ENCODE measurements at places on chromosomes 12 and 14.

GRCh38 chr12:51883295-51883694 lies 4.6 kb upstream of the ANKRD33 start:
- no peak overlapping the region for H3K27ac ChIP-seq
- H3K36me3 ChIP-seq = no peaks in the 10 kb centered on the region
- DNase-seq = no peak
- H3K27me3 ChIP-seq = no peaks in the 10 kb centered on the region

DNA sequence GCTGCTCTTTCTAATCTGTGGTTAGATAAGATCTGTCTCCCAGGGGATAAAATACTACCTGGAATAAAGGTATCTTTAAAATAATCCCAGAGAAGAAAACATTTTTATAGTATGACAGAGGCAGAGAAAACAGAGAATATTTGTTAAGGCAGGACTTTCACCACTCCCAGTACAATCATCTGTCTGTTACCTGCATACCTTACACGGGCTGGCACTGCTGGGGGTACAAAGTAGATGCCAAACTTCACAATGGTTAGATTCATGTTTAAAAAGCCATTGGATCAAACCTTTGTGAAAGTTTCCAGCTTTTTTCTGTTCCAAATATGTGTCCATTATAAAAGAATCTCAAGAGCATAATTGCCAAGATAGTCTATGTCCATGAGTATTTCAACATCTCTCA lies 273.6 kb upstream of the BTG1 start:
- H3K4me3 ChIP-seq = no peak overlapping the region
- DNase-seq = no peak
- no peak overlapping the region for H3K27ac ChIP-seq
- H3K36me3 ChIP-seq = no peaks in the 10 kb centered on the region
- no peaks in the 10 kb centered on the region for H3K27me3 ChIP-seq
- H3K4me1 ChIP-seq = no peaks in the 10 kb centered on the region

DNA sequence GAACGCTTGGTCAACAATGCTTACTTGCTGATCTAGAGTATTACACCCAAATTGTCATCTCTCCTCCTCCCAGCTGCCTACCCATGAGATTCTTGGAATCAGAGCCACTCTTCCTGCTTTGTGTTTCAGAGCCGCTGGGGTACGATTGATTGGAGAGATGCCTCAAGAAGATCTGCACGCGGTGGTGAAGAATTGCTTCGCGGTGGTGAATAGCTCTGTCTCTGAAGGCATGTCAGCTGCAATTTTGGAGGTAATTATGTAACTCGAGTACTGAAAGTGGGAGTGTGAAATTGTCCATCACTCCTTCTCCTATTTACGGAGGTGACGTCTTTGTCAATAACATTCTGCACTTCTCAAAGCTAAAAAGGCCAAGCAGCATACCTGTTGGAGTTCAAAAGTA lies 93.9 kb downstream of the GLT1D1 start:
- H3K4me1 ChIP-seq = no peaks in the 10 kb centered on the region
- DNase-seq = no peak
- no peak overlapping the region for H3K4me3 ChIP-seq
- H3K27me3 ChIP-seq = no peaks in the 10 kb centered on the region
- no peaks in the 10 kb centered on the region for H3K36me3 ChIP-seq
- H3K27ac ChIP-seq = no peak overlapping the region

DNA sequence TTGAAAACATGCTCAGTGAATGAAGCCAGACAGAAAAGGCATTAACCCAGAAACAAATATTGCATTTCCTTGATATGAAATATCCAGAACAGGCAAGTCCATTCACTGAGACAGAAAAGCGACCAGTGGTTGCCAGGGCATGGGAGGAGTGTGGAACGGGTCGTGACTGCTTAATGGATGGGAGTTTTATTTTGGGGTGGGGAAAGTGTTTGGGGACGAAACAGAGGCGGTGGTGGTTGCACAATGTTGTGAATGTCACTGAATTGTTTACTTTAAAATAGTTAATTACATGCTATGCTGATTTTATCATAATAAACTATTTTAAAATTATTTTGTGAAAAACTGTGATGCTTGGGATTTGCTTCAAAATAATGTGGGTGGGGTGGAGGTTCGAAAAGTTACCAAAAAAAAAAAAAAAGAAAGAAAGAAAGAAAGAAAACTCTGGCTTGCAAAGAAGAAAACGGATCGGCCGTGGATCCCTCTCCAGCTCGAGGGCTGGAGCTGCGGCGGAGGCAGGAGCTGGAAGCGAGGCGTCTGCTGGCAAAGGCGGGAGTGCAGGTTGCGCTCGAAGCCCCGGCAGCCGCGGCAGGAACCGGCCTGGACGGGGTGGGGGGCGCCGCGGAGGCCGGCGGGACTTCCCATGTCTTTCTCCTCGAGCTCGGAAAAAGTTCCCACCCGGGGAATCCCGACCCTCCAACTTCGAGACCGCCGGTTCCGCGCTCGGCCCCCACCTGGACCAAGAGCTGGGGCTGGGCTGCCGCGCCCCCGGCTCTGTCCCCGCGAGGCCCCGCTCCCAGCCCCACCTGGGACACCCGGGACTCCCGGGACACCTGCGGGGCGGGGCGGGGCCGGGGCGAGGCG lies 524 bp upstream of the P2RX2 start:
- no peak overlapping the region for H3K4me3 ChIP-seq
- H3K27me3 ChIP-seq = no peaks in the 10 kb centered on the region

- no peaks in the 10 kb centered on the region for H3K36me3 ChIP-seq
- H3K27ac ChIP-seq = no peak overlapping the region
- H3K4me1 ChIP-seq = no peaks in the 10 kb centered on the region
- no peak for DNase-seq
- no peak overlapping the region for H3K4me3 ChIP-seq
- H3K27me3 ChIP-seq = no peaks in the 10 kb centered on the region
Measured at GRCh38 chr12:114696443-114697242, 12.7 kb upstream of the TBX3 start.

- no peak for DNase-seq
- no peak overlapping the region for H3K27ac ChIP-seq
- H3K4me3 ChIP-seq = no peak overlapping the region
- no peaks in the 10 kb centered on the region for H3K27me3 ChIP-seq
- H3K4me1 ChIP-seq = no peaks in the 10 kb centered on the region
Measured at GRCh38 chr12:39586816-39587215, 32.8 kb downstream of the ABCD2 start.

- no peaks in the 10 kb centered on the region for H3K27me3 ChIP-seq
- H3K36me3 ChIP-seq = no peaks in the 10 kb centered on the region
- no peak overlapping the region for H3K4me3 ChIP-seq
- no peak for DNase-seq
- no peak overlapping the region for H3K27ac ChIP-seq
- peaks cover 16% of the 10 kb centered on the region for H3K4me1 ChIP-seq
Measured at GRCh38 chr14:37865719-37866549, 270.5 kb downstream of the TTC6 start.

DNA sequence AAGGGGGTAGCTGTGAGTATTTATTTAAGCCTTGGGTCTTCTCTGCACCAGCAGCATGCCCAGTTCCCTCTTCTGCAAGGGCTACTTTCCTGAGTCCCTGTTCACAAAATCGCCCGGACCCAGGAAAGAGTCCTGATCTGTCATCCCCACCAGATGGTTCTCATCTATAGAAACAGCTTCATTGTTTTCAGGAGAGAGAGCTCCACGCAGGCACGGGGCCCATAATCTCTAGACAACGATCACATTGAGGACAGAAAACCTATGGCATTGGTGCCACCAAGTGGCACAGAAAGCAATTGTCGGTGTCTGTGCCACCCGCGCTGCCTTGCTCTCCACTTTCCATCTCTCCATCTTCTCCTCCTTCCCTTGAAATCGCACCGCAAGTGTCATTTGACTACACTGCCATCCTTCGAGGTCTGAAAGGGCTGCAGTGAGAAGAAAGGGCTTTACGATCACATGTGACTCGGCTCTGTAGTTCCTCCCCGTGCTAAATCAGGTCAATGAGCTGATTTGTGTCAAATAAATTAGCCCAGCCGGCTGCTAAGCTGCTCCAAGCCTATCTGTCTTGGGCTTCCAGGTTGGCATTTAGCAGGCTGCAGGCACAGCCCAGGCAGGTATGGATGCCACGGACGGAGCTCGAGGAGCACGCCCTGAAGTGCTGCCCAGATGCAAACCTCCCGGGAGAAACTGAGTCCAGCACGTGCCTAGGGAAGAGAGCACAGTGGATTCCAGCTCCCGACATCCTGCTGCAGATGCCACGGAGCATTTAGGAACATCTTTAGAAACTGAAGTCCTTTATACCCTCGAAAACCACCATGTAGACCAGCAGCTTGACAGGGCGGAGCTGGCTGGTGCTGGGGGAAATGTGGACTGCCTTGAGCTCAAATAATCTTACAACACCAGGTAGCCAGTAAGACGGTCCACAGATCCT lies 28.8 kb downstream of the SPRING1 start:
- H3K4me3 ChIP-seq = no peak overlapping the region
- no peaks in the 10 kb centered on the region for H3K36me3 ChIP-seq
- peaks cover 24% of the 10 kb centered on the region for H3K4me1 ChIP-seq
- no peaks in the 10 kb centered on the region for H3K27me3 ChIP-seq
- DNase-seq = peak; percentile 82

- no peak overlapping the region for H3K4me3 ChIP-seq
- H3K27ac ChIP-seq = no peak overlapping the region
- DNase-seq = no peak
- H3K36me3 ChIP-seq = no peaks in the 10 kb centered on the region
Measured at GRCh38 chr12:91133871-91134270, 22.6 kb upstream of the LUM start.

DNA sequence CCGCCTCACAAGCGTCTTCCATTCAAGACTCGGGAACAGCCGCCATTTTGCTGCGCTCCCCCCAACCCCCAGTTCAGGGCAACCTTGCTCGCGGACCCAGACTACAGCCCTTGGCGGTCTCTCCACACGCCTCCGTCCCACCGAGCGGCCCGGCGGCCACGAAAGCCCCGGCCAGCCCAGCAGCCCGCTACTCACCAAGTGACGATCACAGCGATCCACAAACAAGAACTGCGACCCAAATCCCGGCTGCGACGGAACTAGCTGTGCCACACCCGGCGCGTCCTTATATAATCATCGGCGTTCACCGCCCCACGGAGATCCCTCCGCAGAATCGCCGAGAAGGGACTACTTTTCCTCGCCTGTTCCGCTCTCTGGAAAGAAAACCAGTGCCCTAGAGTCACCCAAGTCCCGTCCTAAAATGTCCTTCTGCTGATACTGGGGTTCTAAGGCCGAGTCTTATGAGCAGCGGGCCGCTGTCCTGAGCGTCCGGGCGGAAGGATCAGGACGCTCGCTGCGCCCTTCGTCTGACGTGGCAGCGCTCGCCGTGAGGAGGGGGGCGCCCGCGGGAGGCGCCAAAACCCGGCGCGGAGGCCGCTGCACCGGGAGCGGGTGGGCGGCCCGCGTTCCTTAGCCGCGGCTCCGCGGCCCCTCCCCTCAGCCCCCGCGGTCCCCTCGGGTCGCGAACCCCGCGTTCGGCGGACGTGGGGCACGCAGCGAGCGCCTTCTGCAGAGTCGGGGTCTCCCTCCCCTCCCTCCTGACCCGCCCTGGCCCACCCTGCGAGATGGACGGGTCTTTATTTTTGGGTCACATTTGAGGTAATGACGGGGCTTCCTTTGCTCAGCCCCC lies at the start of gene UBC:
TSS of gene UBC (minus strand) at position 259 of the 847 bp plus-strand sequence. CDS start 879 bp downstream, outside the sequence.
- H3K4me3 ChIP-seq = peak within 1 kb of the TSS; percentile 98
- peaks cover 16% of the 10 kb centered on the region for H3K36me3 ChIP-seq
- peaks cover 72% of the 10 kb centered on the region for H3K4me1 ChIP-seq
- no peaks in the 10 kb centered on the region for H3K27me3 ChIP-seq

GRCh38 chr12:119631930-119632678 lies 35.8 kb upstream of the PRKAB1 start:
- no peak overlapping the region for H3K4me3 ChIP-seq
- no peaks in the 10 kb centered on the region for H3K36me3 ChIP-seq
- H3K4me1 ChIP-seq = no peaks in the 10 kb centered on the region
- DNase-seq = no peak

- no peak overlapping the region for H3K27ac ChIP-seq
- no peaks in the 10 kb centered on the region for H3K27me3 ChIP-seq
- no peak for DNase-seq
- H3K4me1 ChIP-seq = no peaks in the 10 kb centered on the region
- H3K36me3 ChIP-seq = no peaks in the 10 kb centered on the region
- no peak overlapping the region for H3K4me3 ChIP-seq
Measured at GRCh38 chr12:11477110-11477509, 81.7 kb upstream of the PRB2 start.

GRCh38 chr12:89103831-89104230 lies 248.5 kb downstream of the DUSP6 start:
- peak; percentile 15 for DNase-seq
- no peaks in the 10 kb centered on the region for H3K36me3 ChIP-seq
- H3K4me3 ChIP-seq = no peak overlapping the region
- no peaks in the 10 kb centered on the region for H3K4me1 ChIP-seq
- H3K27ac ChIP-seq = no peak overlapping the region
- H3K27me3 ChIP-seq = no peaks in the 10 kb centered on the region

- H3K27me3 ChIP-seq = no peaks in the 10 kb centered on the region
- H3K27ac ChIP-seq = no peak overlapping the region
- H3K36me3 ChIP-seq = no peaks in the 10 kb centered on the region
Measured at GRCh38 chr14:77143071-77143470, 1.5 kb upstream of the ZDHHC22 start.

GRCh38 chr14:103872481-103873113 lies 25.2 kb upstream of the PPP1R13B start:
- DNase-seq = no peak
- no peaks in the 10 kb centered on the region for H3K36me3 ChIP-seq
- no peaks in the 10 kb centered on the region for H3K27me3 ChIP-seq
- no peak overlapping the region for H3K4me3 ChIP-seq
- H3K4me1 ChIP-seq = no peaks in the 10 kb centered on the region
- H3K27ac ChIP-seq = no peak overlapping the region

DNA sequence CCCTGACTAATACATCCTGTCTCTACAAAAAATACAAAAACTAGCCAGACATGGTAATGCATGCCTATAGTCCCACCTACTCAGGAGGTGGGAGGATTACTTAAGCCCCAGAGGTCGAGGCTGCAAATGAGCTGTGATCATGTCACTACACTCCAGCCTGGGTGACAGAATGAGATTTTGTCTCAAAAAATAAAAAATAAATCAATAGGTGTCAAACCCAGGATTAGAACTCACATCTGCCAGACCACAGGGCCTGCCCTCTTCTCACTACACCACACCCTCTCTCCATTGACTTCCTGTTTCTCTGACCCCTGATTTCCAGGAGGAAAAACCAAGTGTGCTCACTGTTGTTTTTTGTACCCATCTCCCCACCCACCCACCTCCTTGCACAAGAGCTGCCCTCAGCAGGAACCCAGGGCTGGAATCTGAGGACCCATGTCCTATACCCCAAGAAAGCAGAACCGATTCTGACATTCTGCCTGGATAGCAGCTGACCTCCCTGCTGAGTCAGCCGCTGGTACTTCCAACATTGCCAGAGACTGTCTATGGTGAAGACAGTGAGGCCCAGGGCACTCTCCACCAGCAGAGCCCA lies 6.2 kb downstream of the CMKLR1 start:
- no peaks in the 10 kb centered on the region for H3K27me3 ChIP-seq
- no peaks in the 10 kb centered on the region for H3K36me3 ChIP-seq
- H3K27ac ChIP-seq = no peak overlapping the region

GRCh38 chr14:78790271-78790670 lies 620.1 kb downstream of the NRXN3 start:
- H3K4me3 ChIP-seq = no peak overlapping the region
- no peak for DNase-seq
- H3K27ac ChIP-seq = no peak overlapping the region
- no peaks in the 10 kb centered on the region for H3K36me3 ChIP-seq
- no peaks in the 10 kb centered on the region for H3K4me1 ChIP-seq
- H3K27me3 ChIP-seq = no peaks in the 10 kb centered on the region

Measured in Karpas-422 (cell line).